ENCODE measurements at places on chromosomes 7 and 10.

GRCh38 chr7:7156663-7157062, 25.7 kb upstream of the C1GALT1 start:
- DNase-seq, result no peak

- DNase-seq, result no peak
Measured at GRCh38 chr7:116525298-116525912, 569 bp downstream of the CAV1 start.

DNA sequence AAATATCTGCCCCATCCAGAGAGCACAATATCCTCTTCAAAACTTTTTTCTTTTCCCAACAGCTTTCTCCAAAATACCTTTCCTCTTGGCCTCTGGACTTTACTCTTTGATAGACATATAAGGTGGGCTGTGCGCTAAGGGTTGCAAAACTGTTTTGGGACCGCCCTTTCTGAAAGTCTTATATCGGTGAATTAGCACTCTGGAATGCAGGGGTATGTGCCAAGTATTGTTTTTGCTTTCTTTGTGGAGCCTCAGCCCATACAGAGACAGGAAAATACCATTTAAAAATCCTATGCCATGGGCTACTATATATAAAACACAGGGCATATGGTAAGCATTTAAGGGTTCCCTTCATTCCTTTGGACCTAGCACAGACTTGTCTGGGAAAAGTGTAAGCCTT, 37.7 kb downstream of the PPP1R17 start:
- no peak for DNase-seq

- no peak for DNase-seq
Measured at GRCh38 chr7:143938379-143939243, 3.6 kb downstream of the OR2F2 start.

- DNase-seq, result no peak
Measured at GRCh38 chr7:114979388-114979787, 57.5 kb downstream of the MDFIC start.

DNA sequence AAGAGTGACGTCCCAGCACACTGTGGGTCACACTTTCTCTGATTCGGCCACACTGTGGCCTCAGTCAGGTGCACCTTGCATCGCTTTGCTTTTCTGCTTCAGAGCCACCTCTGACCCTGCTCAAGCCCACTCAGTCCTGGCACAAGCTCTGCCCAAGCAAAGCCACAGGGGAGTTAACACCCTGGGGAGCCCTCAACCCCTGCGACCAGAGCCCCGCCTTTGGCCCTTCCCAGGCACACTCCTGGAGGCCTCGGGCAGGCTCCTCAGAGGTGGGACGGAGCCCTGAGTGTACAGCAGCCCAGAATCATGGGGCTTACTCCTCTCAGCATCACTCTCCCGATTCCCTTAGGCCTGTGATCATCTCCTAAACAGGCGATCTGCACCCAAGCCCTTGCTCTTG, 71.0 kb downstream of the HIPK2 start:
- no peak for DNase-seq

DNA sequence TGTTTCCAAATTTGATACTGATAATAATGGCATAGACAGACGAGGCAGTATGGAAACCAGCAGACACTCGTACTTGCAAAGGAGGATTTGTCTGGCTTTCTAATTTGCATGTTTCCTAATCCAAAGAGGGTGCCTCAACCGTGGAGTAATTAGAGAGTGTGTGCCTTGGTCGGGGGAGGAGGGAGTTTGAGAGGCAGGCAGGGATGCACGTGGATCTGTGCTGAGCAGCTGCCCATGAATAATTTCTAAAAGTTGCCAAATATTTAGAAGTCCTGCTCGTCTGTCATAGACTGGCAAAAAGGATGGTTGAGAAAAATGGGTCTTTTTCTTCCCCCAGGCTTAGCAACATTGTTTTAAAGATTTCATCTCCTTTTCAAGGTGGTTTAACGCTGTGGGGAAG, 69.4 kb downstream of the PTPRE start:
- no peak for DNase-seq

- no peak for DNase-seq
Measured at GRCh38 chr7:32062150-32062549, 8.1 kb downstream of the PDE1C start.
